ENCODE measurements at places on chromosomes 3 and 15. TPM values are rescaled to one million over a fixed set of nuclear protein-coding genes. Genes with fewer than 3 reads are reported as not detected.
A peak's percentile ranks its signal among the peaks of the same experiment; 100 is the strongest.

- no peak for DNase-seq
Observed at GRCh38 chr3:128179484-128179819, 26.2 kb downstream of the EEFSEC start.

- DNase-seq: no peak
Observed at GRCh38 chr15:101151288-101151687, 100.6 kb downstream of the CHSY1 start.

DNA sequence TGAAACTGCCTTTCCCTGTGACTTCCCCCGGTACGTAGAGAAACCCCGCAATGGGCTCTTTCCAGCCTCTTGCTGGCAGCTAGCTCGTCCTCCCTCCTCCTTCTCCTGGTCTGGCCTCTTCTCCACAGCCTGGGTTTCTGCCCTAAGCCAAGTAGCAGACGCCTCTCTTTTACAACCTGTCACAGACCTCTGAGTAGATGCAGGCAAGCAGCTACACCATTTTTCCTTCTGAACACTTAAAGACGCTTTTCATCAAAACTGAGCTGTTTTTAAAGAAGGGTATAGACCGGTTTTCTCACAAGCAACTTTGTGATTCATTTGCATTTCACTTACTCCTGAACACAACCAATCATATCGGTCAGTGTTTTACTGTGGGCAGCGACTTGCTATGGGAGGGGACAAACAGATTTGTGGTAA is 32.0 kb downstream of the ADAMTSL3 start:
- DNase-seq: no peak

DNA sequence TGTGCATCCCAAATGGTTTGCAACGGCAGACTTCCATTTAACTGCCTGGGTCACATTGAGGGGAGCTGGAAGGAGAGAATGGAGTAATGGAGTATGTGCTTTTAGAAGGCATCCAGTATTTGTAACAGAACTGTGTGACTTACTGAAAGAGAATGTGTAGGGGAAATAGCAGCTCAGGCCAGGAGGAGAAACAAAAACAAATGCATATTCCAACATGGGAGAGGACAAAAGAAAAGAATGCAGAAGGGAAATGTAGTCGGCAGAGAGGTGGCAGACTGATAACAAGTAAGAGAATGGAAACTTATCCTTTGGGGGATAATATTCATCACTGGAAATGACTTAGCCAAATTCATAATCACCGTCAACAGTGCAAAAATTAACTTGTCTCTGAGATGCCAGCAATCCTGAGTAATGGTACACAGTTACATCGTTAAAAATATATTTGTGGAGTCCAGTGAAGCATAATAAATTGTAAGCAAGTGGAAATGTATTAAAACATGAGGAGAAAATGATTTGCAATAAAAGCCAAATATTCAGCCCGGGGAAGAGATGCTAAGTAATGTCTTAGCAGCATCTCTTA is 294.9 kb upstream of the SGO1 start:
- DNase-seq: no peak

- DNase-seq: no peak
Observed at GRCh38 chr15:47349179-47349578, 368.1 kb upstream of the SEMA6D start.

GRCh38 chr3:125002414-125003368 is 53.1 kb downstream of the HEG1 start:
- no peak for DNase-seq

DNA sequence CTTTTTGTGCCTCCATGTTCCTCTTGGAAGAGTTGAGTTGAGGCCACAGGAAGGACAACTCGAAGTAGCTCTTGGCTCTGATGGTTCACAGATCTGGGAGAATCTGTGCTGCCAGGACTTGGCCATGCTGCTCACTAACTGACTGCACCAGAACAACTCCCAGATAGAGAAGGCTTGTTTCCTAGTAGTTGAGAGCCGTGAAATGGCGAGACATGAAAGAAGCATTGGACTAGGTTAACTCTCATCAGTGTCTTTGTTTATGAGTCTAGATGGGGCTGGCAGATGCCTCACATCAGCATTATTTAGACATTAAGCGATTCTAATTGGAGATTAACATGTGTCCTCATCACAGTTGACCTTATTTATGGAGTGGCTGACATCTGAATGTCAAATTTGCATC is 92.9 kb upstream of the AGBL1 start:
- DNase-seq: no peak

DNA sequence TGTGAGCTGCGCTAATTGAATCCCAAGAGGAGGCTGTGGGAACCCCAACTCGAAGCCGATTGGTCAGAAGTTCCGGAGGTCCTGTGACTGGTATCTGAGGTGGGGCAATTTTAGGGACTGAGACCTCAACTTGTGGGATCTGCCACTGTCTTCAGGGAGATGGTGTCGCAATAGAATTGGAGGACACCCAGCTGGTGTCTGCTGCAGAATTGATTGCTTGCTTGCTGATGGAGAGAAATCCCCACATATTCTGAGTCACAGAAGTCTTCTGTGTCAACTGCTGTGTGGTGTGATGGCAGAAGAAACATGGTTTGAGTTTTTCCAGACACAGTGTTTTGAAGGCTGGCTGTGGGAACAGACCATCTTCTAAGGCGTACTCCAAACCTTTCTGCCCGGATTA is 99.7 kb upstream of the PLXNA1 start:
- DNase-seq: peak; percentile 66

GRCh38 chr3:71389911-71390573 is 193.5 kb downstream of the FOXP1 start:
- peak; percentile 65 for DNase-seq

GRCh38 chr3:115071601-115072000 is 75.5 kb downstream of the ZBTB20 start:
- DNase-seq: peak; percentile 60

DNA sequence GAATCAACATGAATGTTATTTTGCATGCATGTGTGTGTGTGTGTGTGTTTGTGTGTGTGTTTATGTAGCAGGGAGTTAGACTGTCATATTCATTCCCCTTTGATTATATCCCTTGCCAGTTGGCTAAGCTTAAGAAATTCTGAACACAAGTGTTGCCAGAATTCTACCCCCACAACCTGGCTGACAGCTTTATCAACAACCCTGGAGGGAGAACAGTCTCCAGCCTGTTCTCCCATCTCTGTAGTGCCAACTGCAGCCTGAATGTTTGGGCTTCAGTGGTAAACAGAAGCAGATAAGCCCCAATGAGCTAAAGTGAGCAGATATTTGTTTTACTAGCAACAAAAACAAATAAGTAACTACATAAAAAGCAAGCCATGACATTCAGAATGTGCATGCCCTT is 162.6 kb upstream of the ABI3BP start:
- no peak for DNase-seq

DNA sequence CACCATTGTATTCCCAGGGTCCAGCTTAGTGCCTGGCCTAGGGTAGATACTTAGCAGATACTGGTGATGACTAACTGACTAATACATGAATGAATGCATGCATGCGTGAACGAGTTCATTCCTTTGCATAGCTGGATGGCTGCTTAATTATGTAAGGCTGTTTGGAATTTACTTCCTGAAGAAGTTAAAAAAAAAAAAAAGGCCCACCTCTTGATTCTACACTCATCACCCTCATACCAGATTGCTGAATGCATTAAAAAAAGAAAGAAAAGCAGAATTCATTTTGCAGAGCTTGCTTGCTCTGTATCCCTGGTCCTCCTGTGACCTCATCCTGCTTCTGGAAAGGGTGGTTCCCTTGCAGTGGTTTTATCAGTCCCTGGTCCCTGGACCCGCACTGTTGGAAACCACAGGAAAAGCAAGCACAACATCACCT is 277.6 kb upstream of the CFAP20DC start:
- DNase-seq: peak; percentile 41

GRCh38 chr15:74635228-74635627 is 19.6 kb downstream of the CLK3 start:
- DNase-seq: peak; percentile 61

DNA sequence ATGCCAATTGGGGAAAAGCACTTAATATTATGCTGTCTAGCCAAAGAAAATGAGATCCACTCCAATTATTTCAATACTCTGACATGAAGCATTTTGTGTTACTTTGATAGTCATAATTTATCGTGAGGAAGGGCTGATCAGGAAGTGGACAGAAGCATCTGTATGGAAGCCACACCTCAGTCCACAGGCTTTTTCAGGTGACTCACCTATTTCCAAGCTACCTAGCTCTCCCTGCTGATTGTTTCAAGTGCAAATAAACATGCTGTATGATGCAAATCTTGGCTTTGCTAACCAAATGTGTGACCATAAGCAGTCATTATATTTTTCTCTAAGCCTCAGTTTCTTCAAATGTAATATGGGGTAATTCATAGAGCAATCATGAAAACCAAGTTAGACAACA is 30.8 kb upstream of the CPB1 start:
- no peak for DNase-seq

GRCh38 chr3:146638718-146639117 is 33.6 kb upstream of the PLSCR5 start:
- no peak for DNase-seq

DNA sequence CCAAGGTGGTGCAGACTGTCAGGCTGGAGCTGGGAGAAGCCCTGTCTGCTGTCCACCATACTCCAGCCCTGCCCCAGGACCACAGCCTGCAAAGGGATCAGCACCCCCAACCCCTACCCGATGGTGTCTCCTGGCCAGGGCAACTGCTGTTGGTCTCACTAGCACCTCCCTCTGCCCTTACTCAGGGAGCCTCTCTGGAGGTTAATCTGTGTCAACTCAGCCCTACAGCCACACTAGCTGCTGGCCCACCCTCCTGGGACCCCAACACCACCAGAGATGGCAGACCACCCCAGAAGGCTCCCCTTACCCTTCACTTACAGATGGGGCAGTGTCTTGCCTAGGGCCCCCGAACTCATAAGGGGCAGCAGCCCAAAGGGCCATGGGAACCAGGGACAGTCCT is 65.2 kb downstream of the TLE3 start:
- no peak for DNase-seq

Gene NEK11
- total RNA-seq: 1.9 TPM

Gene IGDCC3
- total RNA-seq: under 0.01 TPM

Gene MITF
- total RNA-seq: 13.3 TPM

Gene PRSS50
- total RNA-seq: not detected

Gene ESYT3
- under 0.01 TPM for total RNA-seq
